K562 (cell line): ENCODE measurements at places on chromosomes 7 and 10. TPM values are rescaled to one million over a fixed set of nuclear protein-coding genes. Genes with fewer than 3 reads are reported as not detected.

Gene TECPR1
- total RNA-seq, result 10.5 and 15.0 TPM in 2 replicates

Gene CABCOCO1
- total RNA-seq, result not detected in 2 replicates

Gene CNTNAP2
- 0.11 and 0.62 TPM in 2 replicates for total RNA-seq

Gene ZNF789
- 22.1 and 22.8 TPM in 2 replicates for total RNA-seq

Gene ERV3-1
- total RNA-seq, result 15.7 and 18.4 TPM in 2 replicates

Gene CADPS2
- 0.04 and 0.18 TPM in 2 replicates for total RNA-seq

Gene CCL26
- total RNA-seq, result 8.1 and 8.4 TPM in 2 replicates
